HCT116 (cell line): ENCODE measurements at places on chromosomes 2 and 18. TPM values are rescaled to one million over a fixed set of nuclear protein-coding genes. Genes with fewer than 3 reads are reported as not detected.

GRCh38 chr2:19461504-19462255, 103.3 kb upstream of the OSR1 start:
- H3K4me3 ChIP-seq: no peak overlapping the region
- H3K27me3 ChIP-seq: no peaks in the 10 kb centered on the region
- H3K4me1 ChIP-seq: no peaks in the 10 kb centered on the region
- no peak for DNase-seq
- no peak overlapping the region for H3K27ac ChIP-seq
- H3K36me3 ChIP-seq: no peaks in the 10 kb centered on the region

- no peaks in the 10 kb centered on the region for H3K36me3 ChIP-seq
- H3K27ac ChIP-seq: no peak overlapping the region
- no peak for DNase-seq
- H3K27me3 ChIP-seq: no peaks in the 10 kb centered on the region
Measured at GRCh38 chr2:168518555-168519066, 62.5 kb downstream of the CERS6 start.

DNA sequence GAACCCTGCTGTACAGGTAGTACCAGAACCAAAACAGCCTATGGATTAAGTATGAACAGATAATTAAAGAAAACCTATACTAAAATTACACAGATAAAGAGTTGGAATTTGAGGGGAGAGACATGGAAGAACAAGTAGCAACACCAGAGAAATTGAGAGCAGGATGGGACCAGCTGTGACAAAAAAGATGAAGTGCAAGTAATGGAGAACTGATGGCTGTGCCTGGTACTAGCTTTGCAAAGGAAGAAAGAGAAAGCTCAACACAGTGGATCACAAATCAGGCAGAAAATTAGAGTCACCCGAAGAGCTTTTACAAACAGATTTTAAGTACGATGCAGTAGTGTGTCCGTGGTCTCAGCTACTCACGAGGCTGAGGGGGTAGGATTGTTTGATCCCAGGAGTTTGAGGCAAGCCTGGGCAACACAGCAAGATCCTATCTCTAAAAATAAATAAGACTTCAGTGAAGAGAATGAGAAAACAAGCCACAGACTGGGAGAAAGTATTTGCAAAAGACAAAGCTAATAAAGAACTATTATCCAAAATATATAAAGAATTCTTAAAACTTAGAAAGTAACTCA, 46.5 kb downstream of the CUL3 start:
- H3K4me1 ChIP-seq: no peaks in the 10 kb centered on the region
- no peak for DNase-seq
- H3K27ac ChIP-seq: no peak overlapping the region
- no peak overlapping the region for H3K4me3 ChIP-seq
- H3K36me3 ChIP-seq: no peaks in the 10 kb centered on the region

GRCh38 chr2:53778536-53779162, 8.1 kb downstream of the ASB3 start:
- no peak for DNase-seq
- no peaks in the 10 kb centered on the region for H3K4me1 ChIP-seq
- H3K4me3 ChIP-seq: no peak overlapping the region
- H3K27me3 ChIP-seq: no peaks in the 10 kb centered on the region
- H3K36me3 ChIP-seq: peaks cover 4% of the 10 kb centered on the region; the same call in 1 of the 2 replicates
- no peak overlapping the region for H3K27ac ChIP-seq

The PDE1A gene
- total RNA-seq: 0.12 TPM

The UGT1A9 gene
- not detected for total RNA-seq

GRCh38 chr18:56248610-56249235, 389.7 kb downstream of the TXNL1 start:
- no peak overlapping the region for H3K27ac ChIP-seq
- H3K36me3 ChIP-seq: no peaks in the 10 kb centered on the region
- H3K27me3 ChIP-seq: no peaks in the 10 kb centered on the region
- DNase-seq: no peak
